ENCODE measurements at places on chromosomes 6 and 20.

DNA sequence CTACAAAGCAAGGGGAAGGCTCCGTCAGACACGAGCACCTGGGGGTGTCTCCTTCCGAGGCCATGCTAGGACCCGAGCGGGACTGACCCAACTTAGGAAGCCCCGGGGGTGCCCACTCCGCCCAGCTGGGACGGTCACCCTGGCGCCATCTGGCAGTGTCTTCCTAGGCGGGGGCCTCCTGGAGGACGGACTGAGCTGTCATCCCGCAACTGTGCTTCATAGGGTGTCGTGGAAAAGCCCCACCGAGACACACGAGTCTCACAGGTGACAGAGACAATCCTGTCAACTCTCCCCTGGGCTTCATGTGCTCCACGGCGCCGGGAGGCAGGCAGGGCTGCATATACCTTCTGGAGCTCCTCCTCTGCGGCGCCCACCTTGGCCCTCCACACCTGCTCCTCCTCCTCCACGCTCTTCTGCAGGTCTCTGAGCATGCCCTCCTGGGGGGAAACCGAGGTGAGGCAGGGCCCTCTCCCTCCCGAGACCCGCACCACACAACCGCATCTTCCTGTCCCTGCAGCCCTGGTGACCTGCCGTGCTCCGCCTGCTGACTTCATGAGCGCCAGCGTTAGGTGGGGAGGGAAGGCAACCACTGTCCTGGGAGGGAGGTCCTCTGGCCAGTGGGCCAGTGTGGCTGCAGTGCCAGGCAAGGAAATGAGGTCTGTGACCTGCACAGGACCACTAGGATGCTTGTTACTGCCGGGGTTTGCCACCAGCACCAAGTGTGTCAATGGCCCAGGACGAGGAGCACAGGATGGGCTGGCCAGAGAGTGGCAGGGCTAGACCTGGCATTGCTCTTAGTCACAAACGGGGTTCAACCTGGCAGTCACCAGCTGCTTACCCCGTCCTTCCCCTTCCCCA is 50.7 kb downstream of the DSTN start:
- peak; percentile 85 for DNase-seq

- DNase-seq = no peak
Observed at GRCh38 chr6:71502956-71503355, 214.3 kb downstream of the OGFRL1 start.

DNA sequence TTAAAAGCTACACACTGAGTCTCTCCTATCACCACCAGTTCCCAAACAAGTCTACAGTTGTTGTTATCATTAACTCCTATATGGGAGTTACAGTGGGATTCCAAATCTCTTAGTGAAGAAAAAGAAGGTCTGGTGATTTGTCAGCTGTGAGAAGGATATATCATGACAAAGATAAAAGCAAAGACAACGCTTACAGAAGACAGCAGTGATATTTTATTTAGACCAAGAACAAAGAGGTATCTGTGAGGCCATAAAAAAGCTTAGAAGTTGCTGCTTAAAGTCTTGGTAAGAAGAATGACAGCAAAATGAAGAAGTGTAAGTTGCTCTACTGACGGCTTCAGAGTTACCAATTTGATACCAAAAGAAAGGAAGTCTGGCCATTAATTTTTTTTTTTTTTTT is 47.2 kb downstream of the CHD6 start:
- no peak for DNase-seq

GRCh38 chr6:135183002-135183531 is 2.0 kb downstream of the MYB start:
- DNase-seq = no peak

- no peak for DNase-seq
Observed at GRCh38 chr6:15343490-15344191, 97.8 kb downstream of the JARID2 start.

DNA sequence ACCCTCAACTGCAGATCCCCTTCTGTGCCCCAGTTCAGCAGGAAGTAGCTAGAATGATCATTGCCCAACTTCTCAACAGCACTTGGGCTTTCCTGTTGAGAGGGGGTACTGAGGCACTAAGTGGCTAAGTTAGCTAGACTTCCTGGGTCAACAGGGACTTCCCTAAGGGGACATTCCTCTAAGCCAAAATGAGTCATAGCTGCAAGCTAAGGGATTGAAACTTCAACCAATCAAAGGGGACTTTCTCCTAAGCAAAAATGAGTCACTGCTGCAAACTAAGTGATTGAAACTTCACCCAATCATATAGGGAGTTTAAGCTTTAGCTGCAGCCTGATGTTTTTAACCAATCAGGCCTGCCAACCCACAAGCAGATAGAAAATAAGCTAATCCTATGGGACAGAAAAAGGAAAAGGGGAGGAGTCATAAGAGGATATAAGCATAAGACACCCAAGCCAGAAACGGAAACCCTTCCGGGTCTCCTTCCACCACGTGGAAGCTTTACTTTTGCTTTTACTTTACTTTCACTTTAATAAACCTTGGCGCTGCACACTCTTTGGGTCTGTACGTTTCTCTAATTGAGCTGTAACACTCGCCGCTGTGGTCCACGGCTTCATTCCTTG is 659.0 kb upstream of the HS3ST5 start:
- no peak for DNase-seq
